ENCODE measurements at places on chromosomes 3 and 15.

GRCh38 chr3:54432975-54433374 lies 310.6 kb downstream of the CACNA2D3 start:
- no peak for DNase-seq

- no peak for DNase-seq
Measured at GRCh38 chr3:53382106-53382505, 34.8 kb upstream of the DCP1A start.

DNA sequence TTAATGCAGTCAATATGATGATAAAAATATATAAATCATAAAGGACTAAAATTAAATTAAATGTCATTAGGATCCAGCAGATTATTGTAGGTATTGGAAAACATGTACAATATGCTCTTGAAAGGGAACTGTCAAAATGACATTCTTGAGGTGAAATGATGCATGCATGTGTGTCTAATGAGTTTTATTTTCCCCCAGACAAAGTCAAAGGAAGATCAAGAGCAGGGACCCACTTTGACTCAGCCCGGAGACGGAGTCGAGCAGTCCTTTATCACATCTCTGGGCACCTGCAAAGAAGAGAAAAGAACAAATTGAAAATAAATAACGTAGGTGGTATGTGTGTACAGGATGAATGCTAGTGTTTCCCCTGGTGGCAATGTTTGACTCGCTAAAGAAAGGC lies 194.1 kb downstream of the KCNH8 start:
- DNase-seq, result no peak

DNA sequence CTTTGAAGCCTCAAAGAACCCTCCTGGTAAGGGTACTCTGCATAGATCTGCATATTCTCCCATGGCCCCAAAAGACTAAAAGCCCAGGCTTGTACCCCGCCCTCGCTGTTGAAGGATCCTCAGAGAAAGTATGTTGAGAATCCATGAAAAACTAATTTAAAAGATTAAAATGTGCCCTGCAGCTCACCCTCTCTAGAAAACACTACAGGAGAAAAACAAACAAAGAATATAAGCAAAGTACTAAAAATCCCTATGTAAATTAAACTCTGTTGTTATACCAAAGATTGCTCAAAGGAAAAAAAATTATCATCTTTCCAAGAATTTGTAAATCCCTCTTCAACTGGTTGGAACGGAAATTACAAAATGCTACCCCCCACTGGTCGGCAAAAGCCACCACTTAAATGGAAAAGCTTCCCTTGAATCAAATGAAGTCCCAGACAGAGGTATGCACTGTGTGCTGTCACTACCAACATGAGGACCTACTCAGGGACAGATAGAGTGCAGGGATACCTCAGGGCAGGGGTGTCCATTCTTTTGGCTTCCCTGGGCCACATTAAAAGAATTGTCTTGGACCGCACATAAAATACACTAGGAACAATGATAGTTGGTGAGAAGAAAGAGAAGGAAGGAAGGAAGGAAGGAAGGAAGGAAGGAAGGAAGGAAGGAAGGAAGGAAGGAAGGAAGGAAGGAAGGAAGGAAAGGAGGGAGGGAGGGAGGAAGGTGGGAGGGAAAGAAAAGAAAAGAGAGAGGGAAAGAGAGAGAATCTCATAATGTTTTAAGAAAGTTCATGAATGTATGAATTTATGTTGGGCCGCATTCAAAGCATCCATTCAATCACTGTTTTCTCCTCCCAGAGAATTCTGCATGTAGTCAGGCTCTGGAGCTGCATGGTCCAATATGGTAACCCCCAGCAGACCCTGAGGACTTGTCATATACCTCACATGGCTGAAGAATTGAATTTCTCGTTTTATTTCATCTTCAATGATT lies 88.1 kb downstream of the MAGI1 start:
- no peak for DNase-seq

- DNase-seq, result no peak
Measured at GRCh38 chr3:131619821-131620220, 117.0 kb upstream of the MRPL3 start.

- DNase-seq, result no peak
Measured at GRCh38 chr3:27615555-27615954, 106.6 kb downstream of the EOMES start.

DNA sequence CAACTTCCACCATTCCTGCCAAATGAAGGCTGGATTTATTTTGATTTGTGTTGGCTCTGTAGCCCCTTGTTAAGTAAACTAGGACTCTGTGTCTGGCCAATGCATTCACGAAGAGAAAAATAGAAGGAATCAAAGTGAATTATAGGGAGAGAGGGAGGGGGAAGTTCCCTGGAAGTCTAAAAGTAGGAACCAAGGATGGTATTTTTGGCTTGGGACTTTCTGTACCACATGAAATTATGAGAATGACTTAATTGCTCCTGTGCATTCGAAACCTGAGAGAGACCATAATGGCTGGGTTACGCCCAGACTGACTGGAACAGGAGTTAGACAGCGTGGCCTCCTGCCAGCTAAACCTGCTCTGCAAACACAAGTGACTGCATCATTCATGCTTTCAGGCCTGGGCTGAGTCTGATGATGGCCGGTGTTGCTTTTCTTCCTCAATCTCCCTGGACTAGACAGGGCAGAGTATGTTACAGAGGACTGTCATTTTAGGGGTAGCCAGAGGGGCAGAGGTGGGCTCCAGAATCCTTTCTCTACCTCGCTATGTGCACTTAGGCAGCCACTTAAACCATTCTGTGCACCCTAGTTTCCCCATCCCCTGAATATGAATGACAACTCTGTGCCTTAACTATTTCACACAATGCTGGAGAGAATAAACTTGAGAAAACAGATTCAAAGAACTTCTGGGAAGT lies 58.9 kb downstream of the MYO1E start:
- no peak for DNase-seq

GRCh38 chr3:5019411-5020241 lies 40.4 kb downstream of the BHLHE40 start:
- DNase-seq, result no peak

DNA sequence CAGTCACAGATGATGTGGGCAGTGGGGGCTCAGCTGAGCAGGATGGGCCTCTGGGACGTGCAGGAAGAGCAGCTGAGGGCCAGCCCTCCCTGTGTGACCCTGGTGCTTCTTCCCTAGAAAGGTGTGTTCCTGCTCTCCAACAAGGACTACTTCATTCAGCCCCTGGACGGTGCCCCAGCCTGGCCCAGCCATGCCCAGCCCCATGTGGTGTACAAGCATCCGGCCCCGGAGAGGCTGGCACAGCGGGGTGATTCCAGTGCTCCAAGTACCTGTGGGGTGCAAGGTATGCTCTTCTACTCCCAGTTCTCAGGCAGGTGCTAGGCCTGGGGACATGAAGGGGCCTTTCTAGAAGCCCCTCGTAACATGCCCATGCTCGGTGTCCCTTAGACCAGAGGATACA lies 38.3 kb downstream of the SAXO2 start:
- no peak for DNase-seq

DNA sequence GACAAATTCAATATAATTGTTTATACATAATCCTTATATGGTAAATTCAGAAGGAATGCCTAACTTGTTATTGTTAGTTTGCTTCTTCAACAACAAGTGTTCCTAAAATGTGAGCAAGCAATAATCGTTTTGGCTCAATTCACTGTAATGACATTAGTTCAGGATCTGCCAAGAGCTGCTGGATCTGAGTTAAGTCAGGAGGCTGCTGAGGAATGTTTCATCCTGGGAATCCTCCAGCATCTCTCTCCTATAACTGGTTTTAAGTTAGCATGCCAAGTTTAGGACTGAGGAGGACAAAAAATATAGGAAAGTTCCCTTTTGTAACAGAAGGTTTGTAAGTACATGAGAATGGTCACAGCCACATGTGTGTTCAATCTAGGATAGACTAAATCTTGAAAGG lies 4.9 kb upstream of the GTF2A2 start:
- DNase-seq, result no peak

- DNase-seq, result no peak
Measured at GRCh38 chr3:170137986-170138385, 43.5 kb downstream of the PHC3 start.

- no peak for DNase-seq
Measured at GRCh38 chr15:87573534-87573933, 683.0 kb downstream of the NTRK3 start.

DNA sequence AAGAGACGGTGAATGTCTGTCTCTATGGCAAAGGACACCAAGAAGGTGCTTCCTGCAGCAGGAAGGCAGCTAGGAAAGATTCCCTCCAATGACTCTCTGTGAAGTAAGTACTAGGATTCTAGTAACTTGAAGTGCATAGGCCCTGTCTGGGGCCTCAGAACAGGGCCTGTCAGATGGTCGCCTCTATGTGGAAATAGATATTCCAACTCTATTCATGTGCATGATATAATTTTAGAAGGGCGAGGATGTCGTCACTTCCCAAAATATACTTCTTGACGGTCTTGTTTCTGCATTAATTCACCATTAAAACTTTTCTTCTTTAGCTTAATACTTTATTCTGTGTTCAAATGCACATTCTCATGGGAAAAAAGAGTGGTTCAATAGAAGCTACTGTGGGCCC lies 167.0 kb downstream of the TLE3 start:
- DNase-seq, result no peak

- peak; percentile 16 for DNase-seq
Measured at GRCh38 chr3:48301800-48302166, 31.7 kb downstream of the SPINK8 start.

DNA sequence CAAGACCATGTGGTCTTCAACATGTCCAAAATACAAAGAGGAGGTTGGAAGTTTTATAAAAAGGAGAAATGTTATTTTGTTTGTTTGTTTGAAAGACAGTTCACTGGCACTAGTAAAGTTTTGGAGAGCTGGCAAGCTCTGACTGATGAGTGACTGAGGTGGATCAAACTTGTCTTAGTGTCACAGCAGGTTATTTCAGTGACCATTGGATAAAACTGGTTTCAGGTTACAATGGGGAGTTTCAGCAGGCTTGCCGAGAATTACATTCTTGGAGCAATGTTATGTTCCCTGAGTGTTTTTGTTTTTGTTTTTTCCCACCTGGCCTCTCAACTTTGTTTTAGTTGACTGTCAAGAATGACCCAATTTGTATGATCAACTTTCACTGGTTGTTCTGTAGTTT lies 414.5 kb upstream of the ARHGEF26 start:
- no peak for DNase-seq

- DNase-seq, result no peak
Measured at GRCh38 chr3:98945101-98945524, 43.6 kb upstream of the DCBLD2 start.

DNA sequence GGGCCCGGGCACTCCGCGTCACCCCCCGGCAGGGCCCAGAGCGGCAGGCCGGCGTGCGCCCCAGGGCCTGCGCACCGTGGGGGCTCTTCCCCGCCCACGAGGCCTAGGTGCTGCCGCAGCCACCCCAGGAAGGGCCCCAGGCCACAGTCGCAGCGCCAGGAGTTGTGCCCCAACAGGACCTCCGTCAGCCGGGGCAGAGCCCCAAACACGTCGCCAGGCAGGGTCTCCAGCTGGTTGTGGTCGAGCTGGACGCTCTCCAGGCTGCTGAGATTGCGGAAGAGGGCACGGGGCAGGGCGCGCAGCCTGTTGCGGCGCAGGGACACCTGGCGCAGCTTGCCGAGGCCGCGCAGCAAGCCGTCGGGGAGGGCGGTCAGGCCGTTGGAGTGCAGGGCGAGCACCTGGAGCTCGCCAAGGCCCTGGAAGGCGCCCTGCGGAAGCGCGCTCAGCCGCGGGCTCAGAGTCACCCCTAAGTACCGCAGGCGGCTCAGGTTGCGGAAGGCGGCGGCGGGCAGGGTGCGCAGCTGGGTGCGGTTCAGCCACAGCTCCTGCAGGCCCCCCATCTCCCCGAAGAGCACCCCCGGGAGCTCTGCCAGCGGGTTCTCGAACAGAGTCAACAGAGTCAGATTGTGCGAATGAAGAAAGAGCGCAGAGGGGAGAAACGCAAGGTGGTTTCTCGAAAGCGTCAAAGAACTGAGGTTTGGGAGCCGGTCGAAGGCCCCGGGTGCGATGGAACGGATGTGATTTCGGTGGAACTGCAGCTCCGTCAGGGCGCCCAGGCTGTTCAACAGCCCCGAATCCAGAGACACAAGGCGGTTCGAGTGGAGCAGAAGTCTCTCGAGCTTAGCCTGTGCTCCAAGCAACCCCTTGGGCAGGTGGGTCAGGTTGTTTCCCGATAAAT lies 2.0 kb downstream of the GP5 start:
- peak; percentile 30 for DNase-seq
